T1000 (cell line): ENCODE measurements at places on chromosomes 13 and 19.

GRCh38 chr13:23617551-23618024 lies 47.4 kb downstream of the TNFRSF19 start:
- no peak for DNase-seq

DNA sequence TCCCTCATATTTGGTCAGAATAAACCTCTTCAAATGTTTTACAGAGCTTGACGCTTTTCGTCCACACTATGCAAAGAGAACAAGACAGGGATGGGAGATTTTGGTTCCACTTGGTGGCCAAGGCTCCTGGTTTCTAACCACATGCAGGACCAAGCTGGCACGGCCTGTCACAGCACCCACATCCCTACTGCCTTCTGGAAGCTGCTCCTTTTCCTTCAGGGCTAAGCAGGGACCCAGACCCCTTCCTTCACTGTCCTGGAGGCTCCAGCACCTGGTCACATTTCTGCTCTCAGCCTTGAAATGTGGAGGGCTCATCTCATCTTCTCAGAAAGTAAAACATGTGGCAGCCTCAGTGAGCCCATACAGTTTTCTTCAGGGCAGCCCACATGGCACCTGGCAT lies 50.4 kb upstream of the ARHGEF7 start:
- DNase-seq: no peak

- DNase-seq: no peak
Measured at GRCh38 chr13:61362522-61362921, 53.1 kb downstream of the PCDH20 start.

- no peak for DNase-seq
Measured at GRCh38 chr19:18618236-18618635, 5.6 kb downstream of the TMEM59L start.

GRCh38 chr13:26721251-26722121 lies 39.1 kb downstream of the GPR12 start:
- DNase-seq: no peak

DNA sequence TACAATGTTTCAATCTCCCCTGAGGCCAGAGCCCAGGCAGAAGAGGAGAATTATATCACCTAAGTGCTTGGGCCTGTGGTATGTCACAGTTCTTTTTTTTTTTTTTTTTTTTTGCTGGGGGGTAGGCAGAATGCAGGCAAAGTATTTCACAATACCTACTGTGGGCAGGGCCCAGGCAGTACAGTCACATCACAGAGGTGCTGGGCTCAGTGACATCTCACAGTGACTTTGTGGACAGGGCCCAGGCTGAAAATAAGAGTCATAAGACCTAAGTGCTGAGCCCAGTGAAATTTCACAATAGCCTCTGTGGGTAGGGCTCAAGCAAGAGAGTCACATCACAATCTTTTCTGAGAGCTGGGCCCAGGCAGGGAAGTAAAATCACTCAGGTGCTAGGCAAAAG lies 15.9 kb upstream of the ZNF208 start:
- DNase-seq: no peak

DNA sequence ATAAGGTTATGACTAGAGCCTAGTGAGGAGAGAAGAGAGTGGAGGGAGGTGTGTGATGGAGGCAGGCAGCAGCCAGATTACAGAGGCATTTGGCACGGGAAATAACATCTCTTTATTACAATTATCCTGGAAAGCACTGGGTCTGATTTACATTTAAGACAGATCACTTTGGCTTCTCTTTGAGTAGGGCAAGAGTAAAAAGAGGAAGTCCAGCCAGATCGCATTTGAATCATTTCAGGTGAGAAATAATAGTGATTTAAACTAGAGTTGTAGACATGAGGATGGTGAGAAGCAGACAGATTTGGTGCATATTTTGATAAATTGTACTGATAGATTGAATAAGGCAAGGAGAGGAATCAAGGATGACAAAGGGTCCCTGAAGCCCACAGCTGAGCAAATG lies 9.6 kb upstream of the SACS start:
- no peak for DNase-seq

DNA sequence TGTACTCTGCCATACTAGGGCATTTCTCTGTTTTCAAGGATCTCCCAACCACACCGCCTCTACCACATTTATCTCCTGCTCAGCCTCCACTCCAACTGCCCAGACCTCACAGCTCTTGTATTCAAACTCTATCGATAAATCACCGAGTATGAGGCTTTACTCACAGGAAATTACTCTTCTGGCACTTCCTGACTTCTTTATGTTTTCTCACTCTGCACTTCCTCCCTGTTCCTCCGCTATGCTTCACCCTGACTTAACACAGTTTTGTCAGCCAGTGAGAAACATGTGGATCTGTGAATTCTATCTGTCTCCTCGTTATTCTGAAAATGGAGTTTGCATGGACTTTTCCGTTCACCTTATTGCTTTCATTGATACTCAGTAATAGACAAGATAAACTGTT lies 2.6 kb upstream of the CARD8 start:
- no peak for DNase-seq

- no peak for DNase-seq
Measured at GRCh38 chr19:28443361-28443760, 769.6 kb downstream of the UQCRFS1 start.

GRCh38 chr19:11045536-11045935 lies 43.7 kb upstream of the LDLR start:
- DNase-seq: no peak

- DNase-seq: no peak
Measured at GRCh38 chr19:2482354-2483038, 6.6 kb downstream of the GADD45B start.

- no peak for DNase-seq
Measured at GRCh38 chr19:1199531-1199930, 6.0 kb upstream of the STK11 start.

DNA sequence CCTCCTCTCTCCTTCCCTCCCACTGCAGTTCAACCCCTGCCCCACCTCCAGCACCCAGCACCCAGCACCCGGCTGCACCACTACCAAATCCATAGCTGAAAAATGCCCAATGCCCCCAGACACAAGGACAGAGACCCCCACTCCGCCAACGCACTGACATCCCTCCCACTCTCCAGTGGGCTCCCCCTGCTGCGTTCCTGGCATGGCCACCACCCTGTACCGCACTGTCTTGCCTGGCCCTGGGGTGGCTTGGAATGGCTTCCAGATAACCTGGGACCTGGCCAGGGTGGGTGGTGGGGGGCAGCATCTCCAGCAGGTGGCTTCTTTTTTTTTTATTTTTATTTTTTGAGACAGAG lies 5.8 kb upstream of the MKNK2 start:
- DNase-seq: no peak

GRCh38 chr19:3618144-3618810 lies 8.3 kb downstream of the CACTIN start:
- peak; percentile 46 for DNase-seq

- DNase-seq: no peak
Measured at GRCh38 chr19:38900202-38900629, 447 bp downstream of the NFKBIB start.

DNA sequence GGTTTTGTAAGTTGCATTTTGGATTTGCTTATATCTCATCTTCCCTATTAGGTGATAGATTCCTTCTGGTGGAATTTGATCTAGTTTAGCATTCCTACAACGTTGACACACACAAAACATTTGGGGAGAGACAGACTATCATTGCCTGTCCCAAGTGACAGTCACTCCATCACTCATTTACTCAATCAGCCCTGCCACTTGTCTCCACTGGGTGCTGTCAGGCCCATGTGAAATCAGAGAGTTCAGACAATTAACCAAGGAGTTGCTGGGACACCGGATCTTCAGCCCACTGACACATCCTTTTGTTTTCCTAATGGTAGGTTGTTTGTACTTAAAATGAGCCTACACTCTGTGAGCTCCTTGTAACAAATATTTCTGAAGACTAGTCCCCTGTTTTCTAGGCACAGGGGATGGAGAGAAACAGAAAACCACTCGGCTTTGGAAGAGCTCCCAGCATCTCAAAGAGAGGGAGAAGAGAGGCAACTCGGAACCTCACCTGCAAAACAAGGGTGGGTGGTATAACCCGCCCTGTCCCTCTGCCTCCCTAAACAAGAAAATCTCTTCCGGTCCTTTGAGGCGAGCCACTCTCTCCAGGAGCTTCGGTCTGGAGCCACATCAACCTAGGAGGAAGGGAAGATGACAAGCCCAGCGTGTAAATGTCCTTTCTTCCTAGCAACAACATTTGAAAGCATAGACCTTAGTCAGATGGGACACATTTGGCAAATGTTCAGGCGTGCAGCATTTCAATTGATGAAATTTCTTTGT lies 440.9 kb upstream of the KLF12 start:
- no peak for DNase-seq

- DNase-seq: no peak
Measured at GRCh38 chr13:49225223-49226042, 5.3 kb downstream of the MLNR start.

DNA sequence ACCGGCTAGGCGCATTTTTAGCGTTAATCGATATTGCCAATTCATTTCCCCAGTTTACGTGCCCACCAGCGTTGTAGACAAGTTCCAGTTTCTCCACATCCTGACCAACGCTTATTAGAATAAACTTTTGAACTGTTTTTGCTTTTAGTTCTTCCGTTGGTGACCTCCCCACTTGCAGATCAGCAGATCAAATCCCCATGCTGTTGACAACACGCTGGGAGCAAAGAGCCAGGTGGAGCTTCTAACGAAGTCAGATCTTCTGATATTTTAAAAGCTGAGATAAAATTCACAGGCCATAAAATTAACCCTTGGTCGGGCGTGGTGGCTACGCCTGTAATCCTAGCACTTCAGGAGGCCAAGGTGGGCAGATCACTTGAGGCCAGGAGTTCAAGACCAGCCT lies 21.2 kb downstream of the RCN3 start:
- no peak for DNase-seq

GRCh38 chr19:313169-313987 lies 22.2 kb upstream of the PLPP2 start:
- DNase-seq: no peak

DNA sequence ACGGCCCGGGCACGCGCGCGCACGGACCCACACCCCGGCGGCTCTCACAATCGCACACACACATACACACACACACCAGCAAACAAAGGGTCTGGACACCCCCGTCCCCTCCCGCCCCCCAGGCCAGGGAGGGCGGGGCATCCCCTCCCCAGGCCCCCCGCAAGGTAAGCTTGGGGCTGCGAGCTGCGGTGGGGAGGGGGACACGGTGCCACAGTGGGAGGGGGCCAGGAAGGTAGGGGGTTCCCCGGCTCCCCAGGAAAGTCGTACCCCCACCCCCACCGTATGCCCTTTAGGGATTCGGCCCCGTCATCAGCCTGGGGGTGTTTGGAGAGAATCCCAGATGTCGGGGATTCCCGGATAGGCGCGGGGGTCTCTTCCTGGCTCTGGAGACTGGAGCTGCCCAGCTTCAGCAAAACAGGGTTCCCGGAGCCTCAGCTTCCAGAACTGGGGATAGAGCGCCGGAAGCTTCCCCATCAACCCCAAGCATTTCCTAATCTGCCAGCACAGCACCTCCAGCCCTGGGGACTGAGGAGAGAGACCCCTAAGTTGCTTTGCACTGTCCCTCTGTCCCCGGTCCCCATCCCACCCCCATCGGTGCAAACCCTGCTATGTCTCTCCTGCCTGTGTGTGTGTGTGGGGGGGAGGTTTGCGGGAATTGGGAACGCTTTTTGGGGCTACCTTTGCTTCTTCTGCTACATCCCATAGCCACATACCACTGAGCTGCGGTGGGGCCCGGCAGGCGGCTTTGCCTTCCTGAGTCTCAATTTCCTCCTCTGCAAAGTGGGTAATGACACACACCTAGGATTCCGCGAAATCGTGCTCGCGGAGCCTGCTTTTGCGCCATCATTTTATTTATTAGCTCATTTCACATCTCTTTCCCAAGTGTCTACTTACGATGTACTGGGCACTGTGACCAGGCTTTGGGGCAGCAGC lies 1.8 kb upstream of the CDC37 start:
- peak; percentile 21 for DNase-seq

GRCh38 chr13:113297370-113298042 lies 467 bp downstream of the LAMP1 start:
- no peak for DNase-seq

GRCh38 chr19:29804493-29804892 lies 7.3 kb upstream of the CCNE1 start:
- DNase-seq: no peak

- no peak for DNase-seq
Measured at GRCh38 chr13:95343944-95344343, 42.7 kb upstream of the ABCC4 start.

DNA sequence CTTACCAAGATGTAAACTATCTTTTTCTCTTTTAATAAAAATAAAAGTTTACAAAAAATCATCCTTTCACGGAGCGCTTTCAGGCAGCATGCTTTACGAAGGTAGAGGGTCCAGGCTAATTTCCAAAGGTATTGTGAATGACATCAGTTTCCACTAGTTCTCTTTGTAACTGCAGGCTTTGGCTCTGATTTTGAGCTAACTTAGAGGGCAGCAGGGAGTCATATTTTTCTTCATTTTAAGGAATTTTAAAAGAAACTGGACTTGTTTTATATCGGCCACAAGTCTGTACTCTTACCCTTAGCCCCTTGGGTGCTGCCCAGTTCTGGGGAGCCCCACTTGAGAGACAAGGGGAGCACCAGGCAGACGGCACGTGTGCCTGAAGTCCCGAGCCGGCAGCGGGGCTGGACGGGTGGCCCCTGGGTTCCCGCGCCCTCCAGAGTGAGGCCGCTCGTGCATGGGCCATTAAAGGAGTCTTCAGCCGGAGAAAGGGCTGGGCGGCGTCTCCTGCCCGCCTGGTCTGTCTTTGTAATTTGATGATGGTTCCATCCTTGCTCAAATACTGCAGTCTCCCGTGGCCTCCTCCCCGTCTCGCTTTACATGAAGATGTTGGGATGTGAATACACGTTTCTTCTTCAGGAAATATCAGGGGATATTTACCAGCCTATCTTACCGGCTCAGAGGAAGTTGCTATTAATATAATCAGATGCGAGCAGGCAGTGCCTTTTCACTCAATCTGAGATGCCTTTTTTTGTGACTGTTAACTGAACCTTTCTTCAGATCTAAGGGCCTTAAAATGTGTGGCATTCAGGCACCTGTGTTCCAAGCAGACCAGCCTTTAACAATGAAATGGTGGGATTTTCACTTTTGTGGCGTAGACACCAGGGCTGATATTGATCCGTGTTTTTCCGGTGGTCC lies 67.4 kb downstream of the GGACT start:
- no peak for DNase-seq

GRCh38 chr19:18776288-18776594 lies 14.9 kb downstream of the COMP start:
- peak; percentile 27 for DNase-seq
